Fibroblast of gingiva (primary cell): ENCODE measurements at places on chromosomes 2 and 18.

GRCh38 chr2:153213022-153213421, 265.5 kb downstream of the RPRM start:
- DNase-seq: no peak

DNA sequence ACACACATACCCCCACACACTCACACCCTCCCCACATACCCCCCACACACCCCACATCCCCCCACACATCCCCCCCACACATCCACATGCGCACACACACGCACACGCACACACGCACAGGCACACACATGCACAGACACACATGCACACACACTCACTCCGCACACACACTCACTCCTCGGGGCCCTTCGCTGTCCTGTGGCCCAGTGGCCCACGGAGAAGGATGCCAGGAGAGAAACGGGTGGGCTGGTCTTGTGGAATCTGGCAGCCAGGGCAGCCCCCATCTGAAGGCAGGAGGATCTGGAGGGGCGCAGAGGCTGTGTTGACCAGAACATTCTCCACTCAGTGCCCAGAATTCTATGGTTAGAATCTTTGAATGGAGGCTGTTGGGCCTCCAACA, 51.6 kb downstream of the ACAA2 start:
- no peak for DNase-seq

DNA sequence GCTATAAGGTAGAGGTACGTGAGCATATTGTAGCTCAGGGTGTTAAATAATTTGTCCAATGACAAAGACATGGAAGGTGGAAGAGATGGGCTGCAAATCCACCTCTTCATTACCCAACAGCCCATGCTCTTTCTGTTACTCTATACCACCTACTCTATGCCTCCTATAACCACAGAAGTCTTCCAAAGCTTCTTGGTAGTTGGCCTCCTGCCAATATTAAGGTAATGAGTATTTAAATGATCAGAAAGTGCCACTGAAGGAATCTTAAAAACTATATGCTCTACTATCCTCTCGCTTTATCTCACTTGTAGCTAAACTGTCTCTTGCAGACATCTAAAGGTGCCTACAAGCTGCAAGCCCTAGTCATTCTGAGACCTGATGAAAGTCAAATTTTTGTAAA, 41.1 kb downstream of the SULT1C2 start:
- no peak for DNase-seq

DNA sequence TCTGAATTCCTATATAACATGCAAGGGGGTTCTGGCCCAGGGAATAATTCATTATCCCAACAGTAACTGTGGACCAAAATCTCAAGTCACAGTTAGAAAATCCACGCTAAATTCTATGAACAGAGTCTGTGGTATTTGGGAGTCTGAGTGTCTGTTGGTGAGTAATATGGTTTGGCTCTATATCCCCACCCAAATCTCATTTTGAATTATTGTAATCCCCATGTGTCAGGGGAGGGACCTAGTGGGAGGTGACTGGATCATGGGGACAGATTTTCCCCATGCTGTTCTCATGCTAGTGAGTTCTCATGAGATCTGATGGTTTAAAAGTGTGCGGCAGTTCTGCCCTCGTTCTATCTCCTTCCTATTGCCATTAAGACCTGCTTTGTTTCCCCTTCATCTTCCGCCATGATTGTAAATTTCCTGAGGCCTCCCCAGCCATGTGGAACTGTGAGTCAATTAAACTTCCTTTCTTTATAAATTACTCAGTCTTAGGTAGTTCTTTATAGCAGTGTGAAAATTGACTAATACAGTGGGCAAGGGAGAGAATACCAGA, 68.3 kb downstream of the NBAS start:
- DNase-seq: no peak

DNA sequence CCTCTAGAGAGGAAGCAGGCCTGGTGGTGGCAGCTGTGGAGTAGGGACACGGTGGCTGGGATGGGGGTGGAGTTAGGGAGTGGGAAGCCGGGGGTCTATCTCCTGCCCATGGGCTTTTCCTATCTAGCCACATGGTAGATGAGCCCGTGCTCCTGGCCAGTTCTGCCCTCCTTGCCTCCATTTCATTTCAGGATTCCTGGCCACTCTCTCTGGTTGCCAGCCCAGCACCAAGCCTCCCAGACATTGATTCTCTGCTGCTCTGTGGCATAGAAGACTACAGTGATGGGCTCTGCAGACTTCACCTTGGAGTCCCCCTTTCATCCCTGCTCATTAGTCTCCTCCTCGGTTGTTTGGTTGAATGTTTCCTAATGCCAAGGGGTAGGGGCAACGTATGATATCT, 19.4 kb downstream of the SIX3 start:
- DNase-seq: no peak
